ENCODE measurements at places on chromosomes 1 and 21.
A peak's percentile ranks its signal among the peaks of the same experiment; 100 is the strongest.

DNA sequence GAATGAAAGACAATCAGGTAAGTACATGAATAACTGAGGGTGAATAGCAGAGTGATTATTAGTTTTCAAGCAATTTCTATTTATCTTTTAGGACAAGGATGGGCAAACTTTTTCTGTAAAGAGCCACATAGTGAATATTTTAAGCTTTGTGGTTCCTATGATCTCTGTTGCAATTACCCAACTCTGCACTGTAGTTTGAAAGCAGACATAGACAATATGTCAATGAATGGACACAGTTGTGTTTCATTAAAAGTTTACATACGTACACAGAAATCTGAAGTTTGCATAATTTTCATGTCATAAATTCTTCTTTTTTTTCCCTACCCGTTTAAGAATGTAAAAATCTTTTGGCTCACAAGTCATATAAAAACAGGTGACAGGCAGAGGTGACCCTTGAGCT lies 71.4 kb downstream of the ZNF281 start:
- peaks cover 13% of the 10 kb centered on the region for H3K4me1 ChIP-seq
- no peak for DNase-seq
- no peak overlapping the region for H3K4me3 ChIP-seq
- no peak overlapping the region for H3K27ac ChIP-seq
- peaks cover 2% of the 10 kb centered on the region for H3K27me3 ChIP-seq
- peaks cover 3% of the 10 kb centered on the region for H3K36me3 ChIP-seq

DNA sequence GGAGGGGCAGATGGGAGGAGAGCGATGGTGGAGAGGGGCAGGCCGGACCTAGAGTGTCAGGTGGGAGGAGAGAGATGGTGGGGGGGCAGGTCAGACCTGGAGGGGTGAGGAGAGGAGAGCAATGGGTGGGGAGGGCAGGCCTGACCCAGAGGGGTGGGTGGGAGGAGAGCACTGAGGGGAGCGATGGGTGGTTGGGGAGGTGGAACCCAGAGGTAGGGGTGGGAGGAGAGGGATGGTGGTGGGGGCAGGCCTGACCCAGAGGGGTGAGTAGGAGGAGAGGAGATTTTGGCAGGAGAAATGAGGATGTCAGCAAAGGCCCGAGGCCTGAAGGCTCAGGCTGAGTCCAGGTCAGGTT lies 157.3 kb upstream of the VAMP3 start:
- no peaks in the 10 kb centered on the region for H3K36me3 ChIP-seq
- peaks cover 7% of the 10 kb centered on the region for H3K27me3 ChIP-seq
- no peak for DNase-seq
- no peak overlapping the region for H3K27ac ChIP-seq

- no peak overlapping the region for H3K27ac ChIP-seq
- no peaks in the 10 kb centered on the region for H3K36me3 ChIP-seq
- H3K4me3 ChIP-seq = no peak overlapping the region
- H3K4me1 ChIP-seq = no peaks in the 10 kb centered on the region
Observed at GRCh38 chr1:9037476-9038337, 11.5 kb upstream of the SLC2A7 start.

- H3K4me3 ChIP-seq = no peak overlapping the region
- H3K4me1 ChIP-seq = peaks cover 6% of the 10 kb centered on the region
- no peaks in the 10 kb centered on the region for H3K27me3 ChIP-seq
- no peak overlapping the region for H3K27ac ChIP-seq
- DNase-seq = no peak
Observed at GRCh38 chr1:246350745-246351144, 156.3 kb downstream of the SMYD3 start.

GRCh38 chr1:32060914-32061313 lies 11.8 kb upstream of the TMEM39B start:
- no peak for DNase-seq
- H3K4me1 ChIP-seq = peaks cover 12% of the 10 kb centered on the region
- peaks cover 4% of the 10 kb centered on the region for H3K27me3 ChIP-seq

DNA sequence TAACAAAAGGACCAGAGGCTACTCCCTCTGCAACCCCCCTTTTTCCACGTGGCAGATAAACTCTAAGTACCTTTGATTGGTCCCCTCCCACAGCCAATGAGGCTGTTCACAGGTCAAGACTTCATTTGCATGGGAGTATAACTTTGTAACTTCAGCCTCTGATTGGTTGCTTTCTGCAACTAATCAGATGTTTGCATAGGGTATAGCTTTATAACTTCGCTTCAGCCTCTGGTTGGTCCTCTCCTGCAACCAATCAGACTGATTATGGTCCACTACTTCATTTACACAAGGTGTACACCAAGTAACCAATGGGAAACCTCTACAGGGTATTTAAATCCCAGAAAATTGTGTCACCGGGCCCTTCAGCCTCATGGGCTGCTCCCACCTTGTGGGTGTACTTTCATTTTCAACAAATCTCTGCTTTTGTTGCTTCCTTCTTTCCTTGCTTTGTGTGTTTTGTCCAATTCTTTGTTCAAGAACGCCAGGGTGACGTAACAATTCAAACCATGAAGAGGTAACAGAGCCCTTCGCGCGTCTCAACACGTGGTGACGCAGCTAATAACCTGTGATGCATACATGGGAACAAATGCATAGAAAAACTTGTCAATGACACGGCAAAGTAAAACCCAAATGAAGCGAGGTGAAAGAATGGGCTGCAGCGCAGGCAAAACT lies 47.2 kb downstream of the VPS26C start:
- peak; percentile 55 for DNase-seq
- peaks cover 59% of the 10 kb centered on the region for H3K4me1 ChIP-seq
- peaks cover 20% of the 10 kb centered on the region for H3K27me3 ChIP-seq
- H3K27ac ChIP-seq = peak overlapping the region; percentile 97

GRCh38 chr1:113793878-113794834 lies 18.1 kb downstream of the RSBN1 start:
- H3K27me3 ChIP-seq = no peaks in the 10 kb centered on the region
- no peak for DNase-seq
- no peak overlapping the region for H3K4me3 ChIP-seq
- peaks cover 8% of the 10 kb centered on the region for H3K36me3 ChIP-seq

GRCh38 chr1:69947837-69948236 lies 257.5 kb downstream of the LRRC40 start:
- DNase-seq = no peak
- no peaks in the 10 kb centered on the region for H3K27me3 ChIP-seq
- no peaks in the 10 kb centered on the region for H3K36me3 ChIP-seq
- H3K4me3 ChIP-seq = no peak overlapping the region
- H3K27ac ChIP-seq = no peak overlapping the region

DNA sequence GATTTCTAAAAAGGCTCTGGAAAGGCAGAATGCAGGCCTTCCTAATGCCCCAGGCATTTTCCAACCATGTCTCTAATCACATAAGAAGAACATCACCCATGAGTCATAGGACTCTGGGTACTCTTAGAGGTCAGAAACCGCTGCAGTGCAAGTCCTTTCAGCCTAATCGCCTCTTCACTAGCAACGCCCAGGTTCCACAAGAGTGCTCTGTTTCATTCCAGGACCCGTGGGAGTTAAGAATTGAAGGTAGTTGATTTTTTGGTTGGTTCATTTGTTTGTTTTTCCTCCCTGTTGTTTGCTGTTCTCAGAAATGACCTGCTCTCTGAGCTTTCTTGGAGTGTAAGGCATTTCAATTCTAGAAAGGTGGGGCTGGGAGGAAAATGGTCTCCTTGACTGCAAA lies 123.2 kb downstream of the NR5A2 start:
- H3K4me1 ChIP-seq = peaks cover 28% of the 10 kb centered on the region
- no peak overlapping the region for H3K4me3 ChIP-seq
- no peak for DNase-seq
- H3K27ac ChIP-seq = no peak overlapping the region
- H3K27me3 ChIP-seq = peaks cover 5% of the 10 kb centered on the region
- no peaks in the 10 kb centered on the region for H3K36me3 ChIP-seq

GRCh38 chr1:215786997-215787396 lies 219.9 kb downstream of the KCTD3 start:
- H3K27me3 ChIP-seq = peaks cover 1% of the 10 kb centered on the region
- no peaks in the 10 kb centered on the region for H3K4me1 ChIP-seq
- no peak overlapping the region for H3K4me3 ChIP-seq
- H3K27ac ChIP-seq = no peak overlapping the region

- peak overlapping the region; percentile 27 for H3K4me3 ChIP-seq
- peaks cover 2% of the 10 kb centered on the region for H3K27me3 ChIP-seq
- no peak for DNase-seq
- H3K27ac ChIP-seq = no peak overlapping the region
- peaks cover 45% of the 10 kb centered on the region for H3K36me3 ChIP-seq
- peaks cover 22% of the 10 kb centered on the region for H3K4me1 ChIP-seq
Observed at GRCh38 chr1:222583079-222583478, 6.7 kb downstream of the TAF1A start.

DNA sequence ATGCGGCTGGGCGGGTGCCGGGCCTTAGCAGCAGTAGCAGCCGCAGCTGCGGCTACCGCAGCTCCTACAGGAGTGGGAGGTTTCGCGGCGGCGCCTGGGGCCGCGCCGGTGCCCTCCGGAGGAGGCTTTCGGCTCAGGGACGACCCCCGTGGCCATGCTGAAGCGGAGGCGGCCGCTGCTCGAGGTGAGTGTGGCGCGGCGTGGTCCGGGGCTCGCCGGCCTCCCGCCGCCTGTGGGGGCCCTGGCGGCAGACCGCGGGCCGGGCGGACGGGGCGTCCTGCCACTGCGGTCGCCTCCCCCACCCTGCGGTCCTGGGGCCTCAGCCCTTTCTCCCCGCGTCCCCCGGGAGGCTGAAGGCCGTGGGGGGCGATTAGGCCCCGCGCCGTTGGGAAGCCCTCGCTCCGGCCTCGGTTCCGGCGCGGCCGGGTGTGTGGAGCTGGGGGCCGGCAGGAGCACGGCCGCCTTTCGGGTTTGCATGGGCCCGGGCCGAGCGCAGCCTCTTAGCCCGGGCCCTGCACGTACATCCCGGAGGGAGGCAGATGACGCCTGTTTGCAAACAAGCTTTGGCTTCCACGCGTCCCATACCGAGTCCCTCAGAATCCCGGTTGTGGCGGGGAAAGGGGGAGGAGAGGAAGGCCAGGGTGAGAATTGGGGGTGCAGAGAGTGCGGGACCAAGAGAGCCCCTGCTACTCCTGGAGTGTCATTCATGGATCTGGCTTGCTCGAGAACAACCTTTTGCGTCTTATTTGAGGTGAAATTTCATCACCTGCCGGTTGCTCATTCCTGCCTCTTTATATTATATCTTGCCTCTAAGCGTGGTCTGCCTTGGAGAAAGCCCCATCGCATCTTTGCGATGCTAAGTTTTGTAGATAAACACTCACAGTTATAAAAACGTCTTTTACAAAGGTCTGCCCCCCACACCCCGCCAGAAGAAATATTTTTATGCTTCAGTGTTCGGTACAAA lies 613 bp downstream of the ZFYVE9 start:
- no peaks in the 10 kb centered on the region for H3K36me3 ChIP-seq
- H3K27me3 ChIP-seq = peaks cover 8% of the 10 kb centered on the region
- H3K27ac ChIP-seq = peak overlapping the region; percentile 84
- DNase-seq = no peak

DNA sequence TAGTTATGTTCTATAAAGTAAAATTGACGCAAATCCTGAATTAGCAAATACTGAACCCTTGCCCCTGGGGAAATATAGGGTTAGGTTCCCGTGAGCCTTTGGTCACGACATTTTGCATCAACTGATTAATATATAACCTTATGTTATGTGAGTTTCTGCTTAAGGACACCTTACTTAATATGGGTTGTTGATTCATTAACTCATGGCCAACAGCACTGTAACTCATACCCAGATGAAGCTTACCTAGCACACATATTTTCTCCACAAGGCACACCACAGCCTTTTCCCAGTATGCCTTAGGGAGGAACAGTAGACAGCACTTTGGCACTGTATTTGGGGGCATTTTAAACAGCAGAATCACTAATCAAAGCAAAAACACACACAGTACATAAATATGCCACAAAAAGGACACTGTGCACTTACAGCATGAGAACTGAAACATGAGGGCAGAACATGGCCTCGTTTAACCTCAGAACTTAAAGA lies 15.1 kb downstream of the INAVA start:
- no peak overlapping the region for H3K4me3 ChIP-seq
- peaks cover 13% of the 10 kb centered on the region for H3K4me1 ChIP-seq
- H3K27ac ChIP-seq = no peak overlapping the region
- no peaks in the 10 kb centered on the region for H3K27me3 ChIP-seq
- no peak for DNase-seq

DNA sequence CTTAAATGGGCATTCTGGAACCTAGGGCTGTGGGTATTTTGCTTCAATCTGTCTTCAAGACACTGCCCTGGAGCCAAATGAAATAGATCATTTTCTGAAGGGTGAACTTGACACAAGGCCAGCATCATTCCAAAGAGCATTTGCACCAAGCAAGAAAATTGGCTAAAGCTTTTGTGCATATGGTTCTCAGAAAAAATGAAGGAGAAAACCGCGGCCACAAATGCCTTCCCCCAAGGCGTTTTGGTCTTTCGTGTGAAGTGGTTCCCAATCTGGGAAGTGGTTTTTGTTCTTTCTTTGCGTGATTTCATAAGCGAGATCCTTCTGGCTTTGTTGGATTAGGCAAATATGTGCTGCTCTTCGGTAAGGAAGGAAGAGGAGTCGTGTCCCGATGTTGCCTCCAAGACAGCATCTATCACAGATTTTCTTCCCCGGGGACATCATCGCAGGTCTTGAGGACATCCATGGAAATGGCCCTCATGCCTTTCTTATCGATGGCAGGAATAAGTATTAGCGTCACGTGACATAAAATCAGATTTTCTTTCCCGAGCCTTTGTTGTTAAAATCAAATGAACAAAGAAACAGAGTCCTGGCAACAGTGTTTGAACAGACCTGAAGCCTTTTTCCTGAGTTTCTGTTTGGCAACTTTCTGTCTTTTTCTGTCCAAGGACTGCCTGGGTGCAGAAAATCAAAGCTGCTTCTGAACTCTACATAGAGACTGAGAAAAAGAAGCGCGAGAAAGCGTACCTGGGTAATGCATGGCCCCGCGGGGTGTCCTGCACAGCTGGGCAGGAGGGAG lies 31.0 kb downstream of the ATP5PO start:
- no peaks in the 10 kb centered on the region for H3K4me1 ChIP-seq
- DNase-seq = no peak
- H3K36me3 ChIP-seq = no peaks in the 10 kb centered on the region
- no peaks in the 10 kb centered on the region for H3K27me3 ChIP-seq
- no peak overlapping the region for H3K27ac ChIP-seq

- no peaks in the 10 kb centered on the region for H3K4me1 ChIP-seq
- no peak overlapping the region for H3K27ac ChIP-seq
- H3K4me3 ChIP-seq = no peak overlapping the region
- no peak for DNase-seq
- no peaks in the 10 kb centered on the region for H3K36me3 ChIP-seq
- H3K27me3 ChIP-seq = no peaks in the 10 kb centered on the region
Observed at GRCh38 chr1:102566182-102566581, 542.1 kb downstream of the COL11A1 start.

DNA sequence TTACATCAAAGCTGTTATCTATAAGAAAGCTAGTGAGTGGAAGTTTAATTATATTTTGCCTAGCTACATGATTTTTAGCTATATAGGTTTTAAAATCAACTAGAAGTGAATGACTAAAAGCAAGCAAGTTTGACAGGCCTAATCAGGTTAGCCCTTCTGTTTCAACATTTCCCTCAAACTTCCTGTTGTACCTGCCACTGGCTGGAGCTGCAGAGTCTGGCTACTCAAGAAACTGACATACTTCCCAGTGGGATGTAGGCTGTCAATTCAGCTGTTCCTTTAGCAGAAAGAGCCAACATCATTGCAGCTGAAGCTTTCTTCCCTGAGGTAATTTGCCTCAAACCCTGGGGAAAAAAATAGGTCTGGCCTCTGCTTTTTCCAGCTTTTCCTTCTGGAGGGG lies 87.1 kb upstream of the TNR start:
- H3K27me3 ChIP-seq = peaks cover 2% of the 10 kb centered on the region
- DNase-seq = no peak
- no peaks in the 10 kb centered on the region for H3K4me1 ChIP-seq
- no peak overlapping the region for H3K27ac ChIP-seq
- H3K4me3 ChIP-seq = no peak overlapping the region

All from immature natural killer cell (primary cell).